Dermis microvascular lymphatic vessel endothelial cell (primary cell): ENCODE measurements at places on chromosomes 6 and 20.
A peak's percentile ranks its signal among the peaks of the same experiment; 100 is the strongest.

DNA sequence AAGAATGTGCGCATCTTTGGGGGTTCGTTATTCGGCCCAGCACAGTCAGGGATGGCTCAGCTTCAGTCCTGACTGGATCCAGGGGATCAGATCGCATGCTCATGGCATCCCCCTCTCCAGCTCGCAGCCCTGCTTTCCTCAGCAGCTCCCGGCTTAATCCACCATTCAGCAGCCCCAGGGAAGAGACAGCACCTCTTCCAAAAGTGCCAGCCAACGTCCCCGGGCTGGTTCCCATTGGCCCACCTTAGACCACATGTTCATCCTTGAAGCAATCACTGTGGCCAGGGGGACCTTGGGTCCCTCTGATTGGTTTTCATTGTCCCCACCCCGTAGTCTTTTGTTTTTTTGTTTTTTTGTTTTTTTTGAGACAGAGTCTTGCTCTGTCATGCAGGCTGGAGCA lies 188.7 kb downstream of the ZMYND8 start:
- DNase-seq = no peak

- no peak for DNase-seq
Measured at GRCh38 chr6:70973604-70974003, 16.7 kb upstream of the B3GAT2 start.

DNA sequence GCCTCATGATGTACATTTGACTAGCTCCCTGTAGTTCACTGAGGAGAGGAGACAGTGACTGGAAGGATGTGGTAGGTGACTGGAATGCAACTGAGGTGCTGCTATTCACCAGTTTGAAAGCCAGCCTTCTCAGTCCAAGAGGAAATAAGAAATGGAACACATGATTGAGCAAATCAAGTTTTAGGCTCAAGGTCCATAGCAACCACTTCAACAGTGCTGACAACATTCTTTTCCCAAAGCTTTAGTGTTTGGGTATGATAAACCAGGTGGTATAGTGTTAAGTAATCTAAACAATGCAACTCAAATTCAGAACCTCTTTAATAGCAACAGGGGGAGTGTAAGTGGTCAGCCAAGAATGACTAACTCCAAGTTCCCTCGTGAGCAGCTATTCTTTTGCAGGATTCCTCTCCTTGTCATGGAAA lies 9.2 kb downstream of the ZHX3 start:
- DNase-seq = peak; percentile 47

DNA sequence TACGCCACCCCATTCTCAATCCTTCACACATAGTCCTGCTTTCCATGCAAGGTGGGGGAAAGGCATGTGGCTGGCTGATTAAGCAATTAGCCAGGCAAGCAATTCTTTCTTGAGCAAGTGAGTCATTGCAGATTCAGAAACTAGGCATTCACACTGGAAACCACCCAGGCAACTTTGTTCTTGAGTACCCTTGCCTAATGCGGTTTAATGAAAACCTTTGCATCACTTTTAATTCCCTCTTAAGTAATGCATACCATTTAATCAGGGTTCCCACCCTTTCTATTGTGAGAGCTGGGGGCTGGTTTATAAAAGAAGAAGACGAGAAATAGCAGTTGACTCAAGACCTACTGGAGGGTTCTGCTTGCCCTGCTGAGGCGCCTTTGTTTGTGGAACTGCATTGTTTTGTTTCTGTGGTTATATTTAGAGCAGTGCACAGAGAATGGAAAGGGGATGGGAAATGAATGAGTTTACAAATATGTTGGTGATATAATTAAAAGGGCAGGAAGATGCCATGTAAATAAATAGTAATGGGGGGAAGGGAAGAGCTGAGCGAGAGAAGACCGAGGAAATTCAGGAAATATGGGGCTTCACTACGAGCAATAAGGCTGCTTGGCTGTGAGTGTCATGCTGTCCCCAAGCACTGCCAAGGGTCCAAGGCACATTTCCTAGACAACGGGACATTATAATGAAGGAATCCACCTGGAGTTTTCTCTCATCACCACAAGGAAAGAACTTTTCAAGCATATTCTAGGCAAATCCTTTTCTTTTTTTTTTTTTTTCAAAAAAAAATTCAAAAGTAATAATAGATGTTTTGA lies 48.8 kb upstream of the TSHZ2 start:
- DNase-seq = no peak

DNA sequence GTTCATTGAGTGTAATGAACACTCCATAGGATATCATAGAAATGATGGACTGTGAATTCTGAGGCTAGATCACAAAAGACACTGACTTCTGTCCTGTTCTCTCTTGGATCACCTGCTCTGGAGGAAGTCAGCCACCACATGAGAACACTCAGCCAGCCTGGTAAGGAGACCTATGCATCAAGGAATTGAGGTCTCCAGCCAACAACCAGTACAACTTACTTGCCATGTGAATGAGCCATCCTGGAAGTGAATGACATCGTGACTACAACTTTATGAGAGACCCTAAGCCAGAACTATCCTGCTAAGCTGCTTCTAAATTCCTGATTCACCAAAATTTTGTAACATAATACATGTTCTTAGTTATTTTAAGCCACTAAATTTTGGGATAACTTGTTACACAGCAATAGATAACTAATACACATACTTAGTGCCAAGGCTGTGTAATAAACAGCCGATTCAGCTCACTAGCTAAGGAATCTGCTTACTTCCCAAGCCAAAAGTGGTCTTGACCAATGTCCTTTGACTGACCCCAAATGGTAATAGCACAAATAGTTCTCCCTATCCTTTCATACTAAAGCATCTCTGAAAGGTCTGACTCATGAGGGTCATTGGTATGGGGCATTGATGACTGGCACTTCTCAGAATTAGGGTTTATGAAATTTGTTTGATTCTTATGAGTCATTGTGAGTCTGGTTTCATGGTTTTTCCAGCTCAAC lies 6.9 kb upstream of the CTNNBL1 start:
- no peak for DNase-seq

- no peak for DNase-seq
Measured at GRCh38 chr6:15843764-15844163, 180.9 kb upstream of the DTNBP1 start.

DNA sequence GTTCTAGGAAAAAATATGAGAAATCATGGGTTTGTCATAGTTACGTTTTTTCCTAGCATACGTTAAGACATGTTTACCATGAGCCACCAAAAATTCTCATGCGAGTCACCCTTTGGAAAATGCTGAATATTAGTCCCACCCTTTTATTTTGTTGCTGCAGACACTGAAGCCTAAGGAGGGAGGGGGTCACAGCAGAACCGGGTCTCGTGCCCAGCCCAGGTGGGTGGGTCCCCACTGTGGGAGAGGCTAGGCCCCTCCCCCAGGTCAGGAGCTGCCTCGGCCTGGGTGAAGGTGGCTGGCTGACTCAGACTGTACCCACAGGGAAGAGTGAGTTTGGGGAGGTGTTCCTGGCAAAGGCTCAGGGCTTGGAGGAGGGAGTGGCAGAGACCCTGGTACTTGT lies 26.2 kb upstream of the SRF start:
- DNase-seq = no peak

GRCh38 chr6:143741480-143741879 lies 63.7 kb downstream of the PHACTR2 start:
- no peak for DNase-seq
